ENCODE measurements at places on chromosomes 6 and 20.
A peak's percentile ranks its signal among the peaks of the same experiment; 100 is the strongest.

DNA sequence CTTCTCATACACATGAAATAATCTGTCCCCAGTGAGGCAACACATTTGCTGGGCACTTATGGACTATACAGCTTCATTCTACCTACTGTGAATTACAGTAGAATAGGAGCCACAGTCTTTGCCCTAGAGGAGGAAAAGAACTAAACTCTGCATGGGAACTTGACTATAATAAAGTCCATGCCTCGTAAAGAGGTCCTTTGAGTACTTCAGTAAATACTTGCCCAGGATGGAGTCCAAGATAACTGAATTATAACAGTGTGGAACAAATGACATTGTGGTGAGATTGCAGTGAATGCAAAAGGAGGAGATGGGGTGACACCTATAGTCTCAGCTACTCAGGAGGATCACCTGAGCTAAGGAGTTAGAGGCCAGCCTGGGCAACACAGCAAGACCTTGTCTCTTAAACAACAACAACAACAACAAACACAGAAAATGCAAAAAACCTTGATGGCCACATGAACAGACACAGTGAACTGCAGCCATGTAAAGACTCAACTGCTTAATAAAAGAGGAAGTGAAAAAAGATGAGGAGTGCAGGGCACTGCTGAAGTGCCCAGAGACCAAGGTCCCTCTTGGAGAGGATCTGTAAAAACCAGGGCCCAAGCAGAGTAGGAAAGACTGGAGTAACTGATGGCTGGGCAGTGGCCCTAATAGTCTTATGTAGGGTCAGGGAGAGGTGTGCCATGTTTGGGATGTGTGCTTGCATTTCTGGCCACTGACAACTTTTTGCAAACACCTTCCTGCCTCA is 3.7 kb downstream of the MRPS18A start:
- peak; percentile 45 for DNase-seq

- no peak for DNase-seq
These were observed 33.1 kb downstream of the MOCS1 start for GRCh38 chr6:39901116-39901655.

DNA sequence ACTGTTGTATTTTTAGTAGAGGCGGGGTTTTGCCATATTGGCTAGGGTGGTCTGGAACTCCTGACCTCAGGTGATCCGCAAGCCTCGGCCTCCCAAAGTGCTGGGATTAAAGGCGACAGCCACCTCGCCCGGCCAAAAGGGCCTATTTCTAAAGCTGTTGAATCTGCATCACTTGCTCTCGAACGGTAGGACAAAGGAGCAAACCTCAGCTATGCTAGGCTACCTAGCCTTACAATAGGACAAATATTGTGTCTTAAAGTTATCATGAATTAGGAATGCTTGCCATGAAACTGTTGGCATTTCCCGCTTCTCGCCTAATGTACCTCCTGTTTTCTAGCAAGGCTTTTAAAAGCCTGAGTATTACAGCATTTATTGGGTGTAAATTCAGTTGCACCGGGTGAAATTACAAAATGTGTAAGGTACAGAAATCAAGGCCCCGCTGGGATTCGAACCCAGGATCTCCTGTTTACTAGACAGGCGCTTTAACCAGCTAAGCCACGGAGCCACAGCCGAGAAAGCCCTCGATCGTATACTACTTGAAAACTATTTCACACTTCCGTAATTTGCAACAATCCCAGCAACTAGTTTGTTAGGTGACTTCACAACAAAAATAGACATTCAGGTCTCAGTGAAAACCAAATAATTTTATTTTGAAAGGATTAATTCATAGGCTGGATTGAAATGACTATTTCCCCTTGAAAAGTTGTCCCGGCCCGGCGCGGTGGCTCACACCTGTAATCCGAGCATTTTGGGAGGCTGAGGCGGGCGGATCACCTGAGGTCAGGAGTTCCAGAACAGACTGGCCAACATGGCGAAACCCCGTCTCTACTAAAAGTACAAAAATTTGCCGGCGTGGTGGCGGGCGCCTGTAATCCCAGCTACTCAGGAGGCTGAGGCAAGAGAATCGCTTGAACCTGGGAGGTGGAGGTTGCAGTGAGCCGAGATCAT is 211.6 kb upstream of the ZNF184 start:
- peak; percentile 61 for DNase-seq

- no peak for DNase-seq
These were observed 93.0 kb upstream of the CEP85L start for GRCh38 chr6:118744261-118744941.

- DNase-seq = no peak
These were observed 187.0 kb downstream of the DTNBP1 start for GRCh38 chr6:15475872-15476271.

- DNase-seq = no peak
These were observed 6.7 kb downstream of the LGSN start for GRCh38 chr6:63313111-63313510.

DNA sequence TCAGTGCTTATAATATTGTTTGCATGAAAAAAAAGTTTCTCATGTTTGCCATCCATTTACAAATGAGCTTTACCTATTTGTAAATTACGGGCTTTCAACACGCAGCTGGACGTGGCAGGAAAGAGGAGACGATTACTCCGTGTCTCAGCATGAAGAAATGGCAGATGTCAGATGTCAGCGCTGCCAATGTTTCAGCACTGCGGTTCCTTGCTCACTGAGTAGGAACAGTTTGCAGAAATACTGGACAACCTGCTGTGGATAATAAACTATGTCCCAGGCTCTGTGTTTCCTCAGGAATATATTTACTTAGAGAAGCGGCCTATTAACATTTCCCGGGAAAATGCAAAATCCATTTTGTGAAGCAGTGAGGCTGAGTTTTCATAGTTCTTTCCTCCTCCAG is 22.7 kb downstream of the RAMACL start:
- no peak for DNase-seq

All from GM10248 (cell line).